ENCODE measurements at places on chromosomes 3 and 15.

- DNase-seq, result peak; percentile 36
Observed at GRCh38 chr3:174891524-174892203, 32.5 kb downstream of the NAALADL2 start.

- DNase-seq, result no peak
Observed at GRCh38 chr3:190706582-190706981, 155.9 kb downstream of the GMNC start.

- DNase-seq, result no peak
Observed at GRCh38 chr15:65411465-65412071, 11.2 kb downstream of the IGDCC4 start.

DNA sequence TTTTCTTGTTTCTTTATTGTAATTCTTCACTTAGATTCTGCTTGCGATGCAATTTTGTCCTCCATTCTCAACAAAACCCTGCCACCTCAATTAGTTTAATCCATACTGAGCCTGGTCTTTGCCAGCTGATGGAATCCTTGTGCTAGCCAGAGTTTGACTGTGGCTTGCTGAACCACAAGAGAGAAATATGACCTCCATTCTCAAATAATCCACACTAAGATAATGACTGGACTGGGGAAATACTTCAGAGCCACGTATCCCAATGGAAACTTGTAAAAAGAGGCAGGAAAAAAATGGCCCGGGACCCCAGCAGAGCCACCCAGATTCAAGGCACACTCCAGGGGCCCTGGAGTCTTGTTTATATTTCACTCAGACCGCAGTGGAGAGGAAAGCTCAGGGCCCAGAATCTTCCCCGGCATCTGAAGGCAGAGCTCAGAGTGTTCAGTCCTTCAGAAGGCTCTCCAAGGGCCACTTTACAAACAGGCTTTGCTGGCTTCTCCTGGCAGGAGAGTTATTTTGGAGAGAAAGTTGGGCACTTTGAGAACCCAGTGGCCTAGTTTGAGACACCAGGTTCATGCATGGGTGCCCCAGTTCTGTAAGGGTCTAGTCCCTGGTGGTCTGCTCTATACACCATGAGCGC is 62.7 kb downstream of the SSUH2 start:
- no peak for DNase-seq

DNA sequence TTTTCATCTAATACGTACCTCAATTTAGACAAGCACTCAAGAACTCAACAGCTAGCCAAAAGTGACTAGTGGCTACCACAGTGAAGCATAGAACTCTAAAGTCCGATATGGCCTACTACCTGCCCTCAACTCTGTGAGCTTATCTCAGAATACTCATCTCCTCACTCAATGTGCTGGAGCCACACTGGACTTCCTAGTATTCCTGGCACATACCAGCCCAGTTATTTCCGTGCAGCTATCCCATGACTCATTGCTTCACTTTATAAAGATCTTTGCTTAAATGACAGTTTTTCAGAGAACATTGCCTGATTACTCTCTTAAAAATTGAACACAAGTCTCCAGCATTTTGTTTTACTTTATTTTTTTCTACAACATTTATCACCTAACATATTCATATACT is 524.7 kb downstream of the PYDC2 start:
- peak; percentile 30 for DNase-seq

GRCh38 chr3:2623436-2623835 is 486.7 kb downstream of the IL5RA start:
- DNase-seq, result no peak

DNA sequence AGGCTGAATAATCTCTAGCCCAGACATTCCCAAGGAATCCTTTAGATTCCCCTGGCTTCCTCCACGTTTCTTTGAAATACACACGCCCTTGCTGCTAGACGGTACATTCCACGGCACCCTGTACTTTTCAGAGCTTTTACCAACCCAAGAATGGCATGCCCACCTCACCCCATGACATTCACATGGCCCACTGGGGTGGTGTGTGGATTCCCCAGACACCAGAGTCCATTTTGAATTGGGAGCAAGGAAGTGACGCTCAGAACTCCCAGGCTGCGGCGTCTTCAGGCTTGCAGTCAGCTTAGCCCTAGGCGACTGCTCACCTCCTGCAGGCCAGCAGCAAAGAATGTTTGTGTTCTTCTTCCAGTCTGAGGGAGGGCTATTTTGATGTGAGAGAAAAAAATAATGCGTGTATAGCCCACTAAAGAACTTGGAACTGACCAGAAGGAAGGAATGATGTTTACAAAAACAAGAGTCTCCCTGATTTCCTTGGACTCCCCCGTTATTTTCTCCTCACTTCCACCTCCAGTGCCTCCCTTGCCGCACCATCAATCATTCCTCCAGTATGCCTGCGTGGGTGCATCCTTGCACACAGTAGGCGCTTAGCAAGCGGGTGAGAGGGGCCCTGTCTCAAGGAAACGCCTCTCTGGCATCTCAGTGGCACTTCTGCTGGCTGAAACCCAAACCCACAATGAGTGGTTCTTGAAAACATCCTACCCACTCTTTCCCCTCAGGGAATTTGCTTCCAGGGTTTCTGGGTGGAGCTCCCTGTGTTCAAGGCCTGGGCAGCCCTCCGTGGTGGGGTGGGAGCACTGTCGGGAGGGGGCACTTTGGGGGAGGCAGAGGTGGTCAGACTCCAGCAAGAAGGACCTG is 59.9 kb downstream of the SMAD6 start:
- peak; percentile 60 for DNase-seq

DNA sequence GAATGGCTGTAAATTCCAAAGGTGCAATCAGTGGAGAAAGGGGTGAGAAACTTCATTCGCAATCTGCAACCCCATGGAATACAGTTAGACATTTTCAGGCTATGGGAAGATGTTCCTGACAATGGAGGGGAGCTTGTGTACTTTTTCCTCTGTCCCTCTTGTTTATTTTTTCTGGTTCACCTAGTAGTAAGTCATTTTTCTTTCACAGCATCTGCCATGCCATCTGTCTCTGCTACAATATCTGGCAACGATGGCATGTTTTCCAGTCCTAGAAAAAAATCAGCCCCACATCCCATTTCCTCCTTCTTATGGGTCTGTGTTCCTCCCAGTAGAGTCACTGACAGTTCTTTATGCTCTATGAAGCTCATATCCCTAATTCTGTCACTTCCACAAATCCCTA is 76.0 kb downstream of the SSR3 start:
- DNase-seq, result no peak

DNA sequence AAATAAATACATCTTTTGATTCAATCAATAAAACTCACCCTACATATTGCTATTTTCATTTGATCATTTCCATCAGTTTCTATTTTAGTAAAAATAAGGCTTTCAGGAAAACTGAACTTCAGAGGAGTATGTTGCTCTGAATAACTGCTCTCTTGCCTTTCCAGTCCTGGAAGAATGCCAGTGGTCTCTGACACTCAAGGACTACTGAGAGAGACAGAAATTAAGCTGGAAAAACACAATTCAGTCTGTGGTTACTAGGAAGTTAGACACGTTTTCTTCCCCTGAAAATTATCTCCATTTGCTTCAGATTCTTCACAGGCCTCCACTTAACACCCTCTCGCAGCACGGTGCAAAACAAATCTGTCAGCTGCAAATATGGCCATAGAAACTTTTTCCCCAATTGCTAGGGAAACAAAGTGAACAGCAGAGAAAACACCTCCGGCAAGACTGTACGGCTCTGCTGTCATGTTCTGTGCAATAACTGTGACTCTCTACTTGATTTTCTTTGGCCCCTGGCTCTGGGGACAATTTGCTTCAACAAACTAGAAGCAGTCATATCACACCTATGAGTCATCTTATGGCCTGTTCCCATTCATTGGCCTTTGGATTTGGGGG is 353.0 kb downstream of the MAGI1 start:
- DNase-seq, result no peak

GRCh38 chr15:90979582-90979981 is 14.8 kb downstream of the PRC1 start:
- no peak for DNase-seq

DNA sequence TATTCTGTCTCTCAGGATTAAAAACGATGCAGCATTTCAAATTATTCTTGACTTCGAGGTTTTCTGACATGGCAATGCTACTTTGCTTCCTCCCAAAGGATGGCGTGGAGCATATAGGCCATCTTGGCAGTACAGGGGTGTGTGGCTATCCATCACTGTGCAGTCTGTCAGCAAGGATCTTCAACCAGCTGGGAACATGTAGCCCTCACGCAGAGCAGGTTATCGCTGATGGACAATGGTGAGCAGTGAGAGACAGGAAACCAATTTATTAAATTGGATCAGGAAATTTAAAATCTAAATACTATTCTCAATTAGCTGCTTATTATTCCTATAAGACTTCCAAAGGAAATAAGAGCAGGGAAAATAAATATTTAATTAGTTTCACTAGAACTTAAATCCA is 615.3 kb downstream of the OTOL1 start:
- DNase-seq, result no peak

DNA sequence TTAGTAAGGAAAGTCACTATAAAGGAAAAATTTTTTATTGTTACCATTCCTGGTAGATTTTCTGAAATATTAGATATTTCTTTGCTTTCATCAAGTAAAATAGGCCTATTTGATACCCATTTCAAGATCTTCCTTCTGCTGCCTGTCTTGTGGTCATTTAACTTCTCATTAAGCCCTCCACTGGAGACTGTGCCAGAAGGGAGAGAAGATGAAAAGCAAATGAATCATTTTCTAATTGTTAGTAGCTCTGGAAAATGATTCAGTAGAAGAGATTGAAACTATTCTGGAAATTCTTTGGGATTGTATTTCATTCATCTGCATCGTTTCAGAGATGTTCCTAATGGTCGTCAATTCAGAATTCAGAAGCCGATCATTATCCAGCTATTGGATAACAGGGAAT is 3.2 kb downstream of the KCTD6 start:
- peak; percentile 33 for DNase-seq

GRCh38 chr3:191499307-191500080 is 38.5 kb downstream of the PYDC2 start:
- peak; percentile 32 for DNase-seq

GRCh38 chr15:65993236-65993635 is 123.9 kb downstream of the RAB11A start:
- DNase-seq, result no peak

GRCh38 chr15:66613743-66614142 is 47.9 kb upstream of the LCTL start:
- no peak for DNase-seq

GRCh38 chr15:31811641-31812040 is 218.7 kb upstream of the CHRNA7 start:
- DNase-seq, result no peak

DNA sequence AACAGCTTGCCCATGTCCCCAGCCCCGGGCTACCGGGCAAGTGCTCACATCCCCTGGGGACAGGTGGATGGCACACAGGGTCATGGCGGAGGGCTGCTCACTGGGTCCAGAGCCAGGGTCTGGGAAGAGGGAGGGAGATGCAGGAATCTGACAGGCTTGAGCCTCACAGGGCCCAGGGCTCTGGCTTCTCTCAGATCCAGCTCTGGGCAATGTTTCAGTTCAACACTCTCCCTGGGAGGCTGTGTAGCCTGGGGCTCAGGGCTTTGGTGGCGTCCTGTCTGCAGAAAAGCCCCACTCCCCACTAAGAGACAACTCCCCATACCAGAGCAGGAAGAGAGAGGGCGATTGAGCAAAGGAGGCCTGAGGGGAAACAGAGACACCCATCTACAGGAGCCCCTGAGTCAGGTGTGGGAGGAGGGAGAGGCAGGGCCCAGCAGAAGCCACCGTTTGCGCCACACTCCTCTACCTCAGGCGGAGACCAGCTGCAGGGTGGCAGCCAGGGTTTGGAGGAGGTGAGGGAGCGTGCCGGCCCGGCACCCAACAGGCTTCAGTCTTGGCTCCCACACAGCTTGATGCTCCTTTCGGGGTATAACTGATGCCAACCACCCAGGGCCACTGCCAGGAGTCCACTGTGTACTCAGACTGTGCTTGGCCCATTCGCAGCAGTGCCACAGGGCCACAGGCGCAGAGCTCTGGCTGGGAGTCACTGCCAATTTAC is 16.8 kb upstream of the SRP14 start:
- DNase-seq, result no peak

GRCh38 chr3:66227915-66228314 is 7.1 kb downstream of the SLC25A26 start:
- DNase-seq, result no peak

DNA sequence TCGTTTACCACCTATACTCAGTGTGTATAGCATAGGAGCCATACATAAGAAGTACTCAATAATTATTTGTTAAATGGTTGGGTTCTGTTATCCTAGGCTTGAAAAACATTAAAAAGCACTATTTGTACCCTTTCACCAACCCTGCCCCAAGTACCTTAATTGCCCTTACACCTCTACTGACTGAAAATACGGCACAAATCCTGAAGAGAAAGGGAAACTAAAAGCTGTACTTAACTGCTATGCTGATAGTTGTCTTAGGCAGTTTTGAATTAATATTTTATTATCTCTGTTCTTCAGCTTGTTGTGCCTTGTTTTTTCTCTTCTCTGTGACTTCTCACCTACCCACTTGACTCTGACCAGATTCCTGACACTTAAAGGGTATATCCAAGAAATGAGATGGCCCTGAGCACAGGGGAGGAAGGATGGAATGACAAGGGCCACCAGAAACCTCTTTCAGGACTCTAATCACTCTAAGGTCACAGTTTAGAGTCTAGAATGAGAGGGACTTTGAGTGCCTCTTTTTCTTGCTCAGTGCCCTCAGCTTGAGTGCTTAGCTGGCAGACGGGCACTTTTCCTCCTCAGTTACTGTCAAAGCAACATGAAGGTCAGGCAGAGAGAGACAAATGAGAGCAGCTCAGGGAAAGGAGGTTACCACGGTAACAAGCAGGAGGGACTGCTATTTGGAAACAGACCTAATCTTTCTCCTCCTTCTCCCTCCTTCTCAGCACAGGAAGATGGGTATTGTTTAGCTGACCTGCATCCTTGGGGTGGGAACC is 136.5 kb downstream of the ZNF609 start:
- peak; percentile 9 for DNase-seq

DNA sequence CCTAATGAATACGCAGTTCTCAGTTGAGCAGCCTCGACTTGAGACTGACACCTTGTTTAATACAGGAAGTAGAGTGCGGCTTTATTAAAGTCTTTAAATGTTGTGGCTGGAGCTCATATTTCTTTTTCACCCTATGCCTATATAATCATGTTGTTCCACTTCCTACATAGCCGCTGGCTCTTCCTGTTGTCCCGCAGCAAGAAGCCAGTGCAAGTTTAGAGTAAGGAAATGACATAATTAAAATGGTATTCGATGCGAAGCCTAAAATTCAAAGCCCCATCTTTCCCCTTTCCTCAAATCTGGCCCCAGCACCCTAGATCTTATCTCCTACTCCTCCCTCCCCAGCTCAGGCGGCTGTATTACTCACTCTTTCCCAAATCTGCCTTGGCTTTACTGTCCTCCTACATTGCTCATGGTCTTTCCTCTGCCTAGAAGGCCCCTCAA is 7.5 kb upstream of the PHLDB2 start:
- DNase-seq, result peak; percentile 81

DNA sequence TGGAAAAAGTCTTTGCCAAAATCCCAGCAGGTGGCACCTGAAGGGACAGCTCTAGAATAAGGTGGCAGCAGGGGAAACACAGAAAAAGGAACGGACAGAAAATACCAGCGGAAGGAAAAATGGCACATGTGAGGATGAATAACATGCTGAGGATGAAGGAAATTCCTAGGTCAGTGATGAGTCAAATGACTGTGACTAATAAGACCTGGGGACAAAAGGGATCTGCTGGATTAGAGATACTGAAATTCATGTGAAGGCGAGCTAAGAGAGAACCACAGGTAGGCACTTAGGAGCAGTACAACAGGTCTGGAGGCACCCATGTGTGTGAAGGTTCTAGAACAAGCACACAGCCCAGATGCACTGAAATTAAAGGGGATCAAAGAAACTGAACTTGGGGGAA is 482.5 kb downstream of the FOXP1 start:
- peak; percentile 82 for DNase-seq

Data from HFFc6 (cell line).